Stimulated activated CD4-positive, alpha-beta T cell treated with anti-CD3 and anti-CD28 coated beads, TNF-alpha, amount 100 ng/mL, for 48 hours (primary cell): ENCODE measurements at places on chromosomes 13 and 19.
A peak's percentile ranks its signal among the peaks of the same experiment; 100 is the strongest.

- peak; percentile 12 for DNase-seq
Observed at GRCh38 chr19:29277102-29277501, 64.2 kb upstream of the UQCRFS1 start.

DNA sequence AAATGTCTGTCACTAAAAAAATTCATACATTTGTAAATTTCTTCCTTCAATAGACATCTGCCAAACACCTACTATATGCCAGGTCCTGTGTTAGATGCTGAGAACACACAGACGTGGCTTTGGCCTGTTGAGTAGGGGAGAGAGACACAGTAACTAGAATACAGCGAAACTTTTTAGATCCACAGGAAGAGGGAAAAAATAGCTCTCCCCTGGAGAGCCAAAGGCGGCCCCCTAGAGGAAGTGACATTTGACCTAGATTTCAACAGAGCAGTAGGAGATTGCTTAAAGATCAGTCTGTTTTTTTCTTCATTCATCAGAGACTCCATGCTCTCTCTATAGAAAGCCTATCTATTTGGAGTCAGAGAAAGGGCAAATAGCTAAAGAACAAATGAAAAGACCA lies 11.3 kb downstream of the LCP1 start:
- no peak for DNase-seq

DNA sequence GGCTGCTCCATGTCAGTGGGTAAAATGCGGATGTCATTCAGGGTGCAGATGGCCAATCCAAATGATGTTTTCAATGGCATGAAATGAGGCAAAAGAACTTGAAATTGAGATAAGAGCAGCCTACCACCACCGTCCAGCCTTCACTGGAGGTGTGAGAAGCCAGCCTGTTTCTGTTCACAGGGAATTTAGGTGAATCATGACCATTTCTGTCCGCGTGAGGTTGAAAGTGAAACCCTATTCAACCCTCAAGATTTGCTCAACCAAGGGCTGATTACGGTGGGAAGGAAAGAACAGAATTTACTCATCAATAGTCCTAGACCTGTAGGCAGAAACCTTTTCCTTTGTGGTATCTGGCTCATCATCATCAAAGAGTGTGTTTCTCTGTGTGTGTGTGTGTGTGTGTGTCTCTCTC lies 370.7 kb downstream of the COG6 start:
- peak; percentile 44 for DNase-seq

GRCh38 chr19:13621413-13621812 lies 115.1 kb upstream of the CACNA1A start:
- peak; percentile 44 for DNase-seq

DNA sequence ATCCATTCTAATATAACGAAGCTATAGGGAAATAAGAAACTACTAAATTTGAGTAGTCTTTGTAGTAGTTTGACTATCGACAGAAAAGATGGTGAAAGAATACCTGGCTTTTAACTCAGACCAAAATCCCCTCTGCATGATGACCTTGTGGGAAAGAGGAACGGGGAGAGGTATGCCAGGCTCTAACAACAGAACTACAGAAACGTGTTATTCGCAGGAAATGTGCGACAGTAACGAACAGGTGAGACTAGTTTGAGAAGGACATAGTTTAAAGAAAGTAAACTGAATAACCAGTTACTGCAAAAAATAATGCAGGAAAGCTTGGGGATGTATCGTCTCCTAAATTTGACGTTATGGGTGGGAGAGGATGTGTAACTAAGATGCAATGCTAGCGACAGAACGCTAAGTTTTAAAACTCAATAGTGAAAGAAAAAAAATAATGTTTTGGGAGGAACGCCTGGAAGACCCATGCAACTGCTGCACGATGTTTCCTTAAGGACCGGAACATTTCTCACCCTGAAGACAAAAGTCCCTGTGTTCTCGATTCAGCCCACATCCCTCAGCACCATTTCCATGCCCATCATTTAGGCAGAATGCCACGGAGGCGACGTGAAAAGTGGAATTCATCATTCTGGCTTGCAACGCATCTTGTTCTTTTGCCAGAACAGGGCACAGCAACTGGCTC lies 1.6 kb upstream of the RAP2A start:
- no peak for DNase-seq
